ENCODE measurements at places on chromosomes 6 and 20. TPM values are rescaled to one million over a fixed set of nuclear protein-coding genes. Genes with fewer than 3 reads are reported as not detected.

- no peak for DNase-seq
Observed at GRCh38 chr6:45470131-45470738, 92.5 kb upstream of the SUPT3H start.

DNA sequence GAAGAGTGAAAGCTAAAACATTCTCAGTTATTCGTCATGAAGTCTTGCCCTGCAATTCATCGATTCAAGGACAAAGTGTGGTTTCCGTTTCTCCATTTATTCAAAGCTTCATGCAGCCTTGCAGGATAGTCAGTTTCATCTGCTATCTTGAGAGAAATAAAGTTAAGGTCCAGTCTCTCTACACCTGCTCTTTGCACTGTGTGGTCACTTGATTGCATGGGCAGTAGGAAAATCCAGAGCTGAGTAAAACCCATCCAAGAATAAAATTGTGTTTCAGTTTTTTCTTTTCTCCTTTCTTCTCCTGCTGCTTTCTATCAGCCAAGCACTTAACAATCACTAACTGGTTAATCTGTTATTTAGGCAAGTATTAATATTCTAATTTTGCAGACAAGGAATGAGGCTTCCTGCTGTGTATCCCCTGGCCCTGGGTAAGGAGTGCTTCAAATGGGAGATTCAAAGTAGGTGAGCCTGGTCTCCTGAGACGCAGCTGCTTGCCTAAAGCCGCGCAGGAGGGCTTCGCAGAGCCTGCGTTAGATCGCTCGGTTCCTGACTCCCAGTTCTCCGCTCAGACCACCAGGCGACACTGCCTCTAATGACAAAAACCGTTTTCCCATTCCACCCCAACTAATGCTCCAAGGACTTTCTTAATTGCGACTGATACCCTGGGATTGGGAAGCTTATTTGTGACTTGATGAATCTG is 808.3 kb downstream of the TFAP2A start:
- DNase-seq: no peak

Gene F13A1
- polyA plus RNA-seq: 60.4 TPM

Gene SLC22A7
- polyA plus RNA-seq: not detected

Gene TINAG
- polyA plus RNA-seq: not detected

GRCh38 chr6:79909517-79909916 is 37.8 kb downstream of the ELOVL4 start:
- DNase-seq: no peak

- no peak for DNase-seq
Observed at GRCh38 chr20:59777331-59777725, 156.1 kb downstream of the SYCP2 start.

Gene MMP24
- polyA plus RNA-seq: 2.6 TPM

DNA sequence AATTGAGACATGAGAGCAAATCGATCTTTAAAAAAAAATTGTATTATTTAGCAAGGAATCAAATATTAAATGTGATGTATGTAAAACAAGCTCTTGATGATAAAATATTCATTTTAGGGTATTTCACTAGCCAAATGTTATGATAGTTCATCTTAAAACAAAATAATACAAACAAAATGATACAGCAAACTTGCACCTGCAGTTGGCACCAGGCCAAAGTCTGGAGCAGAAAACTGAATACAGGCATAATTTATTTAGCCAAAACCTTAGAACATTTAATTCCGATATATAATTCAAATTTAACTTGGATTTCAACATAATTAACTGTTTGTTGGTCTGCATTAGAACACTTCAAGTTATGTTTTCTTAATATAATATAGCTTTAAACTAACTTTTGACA is 60.9 kb downstream of the EPHA7 start:
- no peak for DNase-seq

Gene LGSN
- 0.67 TPM for polyA plus RNA-seq

DNA sequence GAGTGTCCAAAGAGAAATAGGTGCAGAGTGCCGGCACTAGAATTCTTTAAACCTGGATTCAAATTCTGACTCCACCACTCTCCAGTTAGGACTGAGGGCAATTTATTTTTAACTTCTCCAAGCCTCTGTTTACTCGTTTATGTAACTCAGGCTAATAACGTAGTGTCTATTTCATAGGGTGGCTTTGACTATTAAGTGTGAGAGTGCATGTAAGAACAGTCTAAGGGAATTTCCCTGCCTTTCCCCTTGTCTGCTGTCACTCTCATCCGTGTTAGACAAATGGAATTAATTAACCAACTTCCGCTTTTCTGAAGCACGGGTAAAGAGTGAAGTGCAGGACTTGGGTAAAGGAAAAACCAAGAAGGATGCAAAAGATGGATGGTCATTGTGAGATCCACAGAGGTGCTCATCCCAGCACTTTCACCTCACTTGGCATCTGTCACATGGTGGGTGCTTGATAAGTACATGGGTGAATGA is 4.1 kb upstream of the ZKSCAN8 start:
- DNase-seq: no peak

- no peak for DNase-seq
Observed at GRCh38 chr20:19254956-19255355, 42.5 kb downstream of the SLC24A3 start.

Gene OGFR
- 23.2 TPM for polyA plus RNA-seq

GRCh38 chr6:139278190-139278589 is 13.6 kb downstream of the TXLNB start:
- DNase-seq: no peak

GRCh38 chr20:4886771-4887527 is 114.4 kb downstream of the SLC23A2 start:
- DNase-seq: no peak

DNA sequence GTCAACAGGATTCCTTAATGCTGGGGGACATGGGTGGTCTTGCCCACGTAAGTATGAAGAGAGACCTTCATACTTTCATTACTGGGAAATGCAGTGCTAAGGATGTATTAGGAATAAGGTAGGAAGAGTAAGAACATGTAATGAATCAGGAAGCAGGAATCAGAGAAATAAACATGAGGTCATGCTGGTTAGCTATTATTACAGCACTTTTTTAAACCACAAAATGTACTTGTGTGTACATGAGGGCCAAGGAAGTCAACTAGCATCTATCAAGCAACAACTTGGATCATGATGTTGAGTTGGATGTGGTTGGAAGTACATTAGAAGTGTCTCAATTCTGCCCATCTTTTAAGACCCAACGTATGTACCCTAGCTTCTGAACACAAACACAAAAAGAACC is 63.5 kb upstream of the E2F3 start:
- DNase-seq: no peak

DNA sequence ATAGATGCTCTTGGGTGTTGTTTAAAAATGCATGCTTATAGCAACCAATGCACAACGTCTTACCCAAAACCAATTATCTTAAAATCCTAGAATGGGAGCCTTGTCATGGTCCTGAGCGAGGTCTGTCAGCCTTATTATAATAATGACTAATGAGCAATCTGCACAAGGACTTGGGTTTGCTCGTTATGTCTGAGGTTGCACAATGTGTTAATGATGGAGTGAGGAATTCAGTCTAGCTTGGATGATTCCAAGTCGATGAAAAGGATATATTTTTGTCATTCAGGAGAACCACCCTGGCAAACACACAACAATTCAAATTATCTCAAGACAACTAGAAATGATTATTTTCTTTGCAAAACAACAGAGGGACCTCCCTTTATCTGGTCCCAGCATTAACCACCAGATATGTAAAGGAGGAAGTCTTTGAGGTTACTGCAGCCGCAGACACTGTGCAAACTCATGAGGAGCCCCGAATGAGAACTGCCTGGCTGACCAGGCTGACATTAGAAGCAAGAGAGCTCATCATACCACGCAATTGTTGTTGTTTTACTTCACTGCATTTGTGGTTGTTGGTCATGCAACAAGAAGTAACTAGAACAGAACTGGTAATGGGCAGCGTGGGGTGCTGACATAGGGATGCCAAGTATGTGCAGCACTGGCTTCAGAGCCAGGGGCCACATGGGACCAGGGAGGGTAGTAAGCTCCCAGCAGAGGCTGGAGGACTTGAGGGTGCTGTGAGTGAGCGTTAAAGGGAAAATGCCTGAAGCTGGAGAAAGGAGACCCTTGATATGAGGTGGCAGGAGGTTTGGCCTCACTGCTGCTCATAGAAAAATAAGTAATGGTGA is 488.3 kb downstream of the CDH26 start:
- DNase-seq: no peak

DNA sequence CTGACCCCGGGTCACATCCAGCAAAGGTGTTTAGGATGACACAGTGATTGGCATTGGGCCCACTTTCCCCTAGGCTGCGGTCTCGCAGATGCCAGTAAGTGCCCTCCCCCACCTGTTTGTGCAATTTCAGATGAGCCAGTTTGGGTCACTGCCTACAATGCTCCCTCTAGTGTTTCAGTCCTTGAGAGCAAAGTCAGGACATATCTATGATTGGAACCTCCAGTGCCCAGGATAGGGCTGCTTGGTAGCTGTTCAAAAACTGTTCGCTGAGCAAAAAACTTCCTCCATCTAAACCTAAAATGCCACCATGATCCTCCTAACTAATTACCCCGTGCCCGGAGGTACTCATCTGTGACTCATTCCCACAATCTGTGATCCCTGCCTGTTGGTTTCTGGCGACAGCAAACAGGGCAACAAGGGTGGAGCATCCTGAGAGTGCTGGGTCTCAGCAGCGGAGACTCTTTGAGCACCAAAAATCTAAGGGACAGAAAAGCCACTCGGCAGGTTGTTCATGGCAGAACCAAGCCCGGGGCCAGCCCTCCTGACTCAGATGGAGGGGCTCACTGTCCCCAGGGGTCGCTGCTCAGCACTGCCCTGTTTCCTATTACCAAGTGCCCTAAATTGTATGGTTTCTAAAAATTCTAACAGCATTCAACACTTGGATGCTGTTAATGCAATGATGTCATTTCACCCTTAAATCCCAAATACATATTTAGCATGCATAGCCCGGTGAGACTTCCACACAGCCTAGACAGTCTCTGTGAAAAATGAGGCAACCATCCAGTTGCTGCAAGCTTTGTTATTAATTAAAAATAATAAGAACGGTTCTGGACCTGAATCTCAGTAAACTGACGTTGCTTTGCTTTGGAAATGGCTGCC is 5.0 kb downstream of the VSX1 start:
- no peak for DNase-seq

Gene CRISP2
- 0.63 TPM for polyA plus RNA-seq

DNA sequence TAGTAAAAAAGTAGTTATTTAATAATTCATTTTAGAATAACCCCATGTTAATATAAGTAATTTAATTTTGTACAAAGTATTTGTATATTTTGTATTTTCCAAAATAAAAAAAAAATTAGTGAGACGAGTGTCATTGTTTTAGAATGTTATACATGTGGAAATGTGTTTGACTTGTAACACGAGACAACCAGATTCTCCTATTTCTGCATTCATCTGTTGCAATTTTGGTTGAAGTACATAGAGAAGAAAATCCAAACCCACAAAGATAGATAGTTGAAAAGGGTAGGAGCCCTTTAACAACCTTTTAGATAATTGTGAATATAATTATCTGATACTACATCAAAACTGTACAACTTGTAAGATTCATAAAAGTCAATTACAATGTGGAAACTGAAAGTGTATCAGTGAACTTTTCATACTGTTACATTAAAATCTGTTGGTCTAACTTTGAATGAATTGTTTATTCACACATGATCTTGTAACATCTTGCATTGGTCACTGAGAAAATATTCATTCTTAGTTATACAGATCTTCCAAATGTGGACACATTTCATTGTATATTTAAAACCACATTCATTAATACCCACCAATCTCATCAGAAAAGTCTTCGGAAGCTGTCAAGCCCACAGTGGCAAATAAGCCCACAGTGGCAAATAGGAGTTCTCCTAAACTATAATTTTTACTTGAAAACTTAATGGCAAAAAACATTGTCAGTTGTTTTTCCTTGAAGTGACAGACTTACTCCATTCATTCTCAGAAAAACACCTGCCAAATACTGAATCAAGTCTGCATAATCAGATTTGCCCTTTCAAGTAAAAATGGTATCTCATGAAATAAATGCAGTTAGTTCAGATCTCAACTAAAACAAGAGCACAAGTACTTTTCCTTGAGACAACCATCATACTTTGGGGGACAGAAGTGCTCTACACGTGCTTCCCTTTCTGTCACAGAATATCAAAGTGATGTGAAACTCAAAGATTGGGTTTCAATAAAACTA is 52.8 kb downstream of the FKBP5 start:
- DNase-seq: no peak

Gene XKR7
- polyA plus RNA-seq: 0.06 TPM

- no peak for DNase-seq
Observed at GRCh38 chr6:25628471-25629197, 23.4 kb upstream of the SCGN start.

DNA sequence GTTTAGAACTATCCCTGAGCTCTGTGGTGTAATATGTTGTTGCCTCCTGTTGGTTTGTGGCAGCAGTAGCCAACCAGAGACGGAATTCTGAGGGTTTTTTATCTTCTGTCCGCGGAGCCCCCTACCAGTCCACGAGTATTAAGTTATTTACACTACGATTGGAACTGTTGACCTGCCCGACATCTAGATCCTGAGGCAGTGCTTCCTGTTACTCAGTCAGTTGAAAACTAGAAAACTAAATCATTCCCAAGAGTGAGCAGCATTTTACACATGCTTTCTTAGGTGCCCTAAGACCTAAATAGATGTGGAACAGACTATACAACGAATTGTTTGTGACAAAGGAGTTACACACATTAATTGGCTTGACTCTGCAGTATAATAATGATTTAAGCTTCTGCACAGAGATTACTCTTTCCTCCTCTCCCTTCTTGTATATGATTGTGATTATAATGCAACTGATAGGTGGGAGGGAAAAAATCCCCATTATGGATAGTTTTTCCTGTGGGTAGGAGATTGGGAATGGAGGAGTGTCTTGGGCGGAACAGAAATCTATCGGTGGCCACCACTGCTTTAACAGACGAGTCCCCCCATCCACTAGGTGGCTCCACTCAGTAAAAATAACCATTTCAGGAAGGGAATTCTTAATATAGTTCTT is 1.7 kb downstream of the LOC128125822 start:
- no peak for DNase-seq

Gene HLA-DRB5
- polyA plus RNA-seq: 7.9 TPM

DNA sequence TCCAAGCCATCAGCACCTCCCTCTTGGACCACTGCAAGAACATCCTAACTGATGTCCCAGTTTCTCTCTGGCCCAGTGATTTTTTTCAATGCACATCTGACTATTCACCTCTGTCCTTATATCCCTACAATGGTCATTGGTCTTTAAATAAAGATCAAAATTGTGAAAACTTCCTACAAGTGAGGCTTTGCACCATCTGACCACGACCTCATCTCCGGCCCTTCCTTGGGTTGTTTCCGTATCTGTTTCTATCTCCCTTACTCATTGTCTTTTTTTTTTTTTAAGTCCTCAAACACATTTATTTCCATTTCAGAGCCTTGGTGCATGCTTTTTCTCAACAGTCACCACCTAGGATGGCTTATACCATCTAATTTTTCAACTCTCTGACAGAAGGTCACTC is 88.1 kb downstream of the IPCEF1 start:
- DNase-seq: no peak

Gene PCNA
- polyA plus RNA-seq: 144 TPM
